Hippocampal formation (tissue), 2 donors: ENCODE measurements at places on chromosomes 7 and 10.

- DNase-seq: no peak
Measured at GRCh38 chr10:100020142-100020885, 10.6 kb upstream of the DNMBP start.

GRCh38 chr10:125089469-125089868 is 70.9 kb downstream of the CTBP2 start:
- DNase-seq: no peak

DNA sequence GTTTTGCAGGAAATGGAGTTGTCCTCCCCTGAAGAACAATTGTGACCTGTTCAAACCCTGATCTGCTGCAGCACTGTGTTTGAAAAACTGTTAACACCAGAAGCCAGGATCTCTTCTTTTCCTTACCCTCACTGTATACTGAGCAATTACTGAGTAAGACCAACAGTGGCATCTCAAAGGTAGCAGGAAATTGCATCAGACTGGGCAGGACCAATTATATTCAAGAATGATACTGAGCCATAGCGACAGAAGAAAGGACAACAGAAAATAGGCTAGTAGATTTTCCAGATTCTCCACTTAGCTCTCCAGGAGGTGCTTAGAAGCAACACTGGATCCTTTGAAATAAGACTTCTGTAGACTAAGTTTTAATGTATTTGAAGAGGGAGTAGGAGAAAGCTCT is 57.4 kb upstream of the INHBA start:
- no peak for DNase-seq

DNA sequence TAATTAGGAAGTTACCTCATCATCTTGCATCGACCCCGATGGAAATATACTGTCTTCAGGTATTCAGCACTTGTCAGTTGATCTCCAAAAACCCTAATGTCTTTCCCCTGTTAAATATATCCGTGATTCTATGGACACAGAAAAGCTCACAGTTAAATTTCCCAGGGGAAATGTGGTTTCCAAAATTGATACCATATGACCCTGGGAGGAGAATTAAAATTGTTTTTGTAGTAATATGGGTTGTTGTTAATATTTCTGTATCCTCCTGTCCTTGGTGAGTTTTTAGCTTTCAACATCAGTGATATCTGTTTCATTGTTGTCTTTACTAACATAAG is 132.1 kb downstream of the CELF2 start:
- DNase-seq: no peak

DNA sequence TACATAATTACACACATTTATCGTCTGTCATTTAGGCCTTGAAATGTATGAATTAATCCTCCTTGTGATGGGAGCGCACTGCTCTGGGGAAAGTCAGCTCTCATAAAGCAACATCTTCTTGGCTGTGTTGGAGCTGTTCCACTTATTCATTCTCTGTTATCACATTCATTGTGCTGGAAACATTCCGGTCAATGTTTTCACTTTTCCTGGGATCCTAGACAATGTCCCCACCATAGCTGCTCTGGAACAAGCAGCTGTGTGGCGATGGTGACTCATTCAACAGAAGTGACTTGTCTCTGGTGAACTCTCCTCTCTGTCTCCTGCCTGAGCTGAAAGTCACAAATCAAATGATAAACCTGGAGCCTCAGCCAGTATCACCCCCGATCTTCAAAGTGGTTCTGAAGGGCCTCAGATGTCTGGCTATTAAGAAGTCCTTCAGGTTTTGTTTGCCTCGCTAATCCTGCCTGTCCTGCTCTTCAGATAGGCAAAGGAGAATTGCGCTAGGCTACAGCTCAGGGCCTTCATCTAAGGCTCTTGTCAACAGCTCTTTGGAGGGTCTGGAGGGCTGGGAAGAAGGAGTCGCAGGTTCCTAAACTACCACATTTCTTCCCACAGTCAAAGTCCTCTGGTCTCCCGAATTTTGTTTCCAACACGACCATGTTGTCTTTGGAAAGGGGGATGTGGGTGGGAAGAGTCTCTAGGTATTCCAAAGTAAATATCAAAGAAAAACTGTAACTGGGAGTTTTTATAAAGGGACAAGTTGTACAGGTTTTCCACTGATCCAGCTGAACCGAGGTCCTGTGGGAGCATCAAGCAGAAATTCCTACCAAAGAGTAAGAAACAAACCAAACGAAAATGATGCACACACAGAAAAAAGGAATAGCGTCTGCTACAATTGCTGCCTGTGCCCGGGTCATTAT is 29.3 kb downstream of the KLF6 start:
- DNase-seq: no peak

- DNase-seq: peak; percentile 83
Measured at GRCh38 chr7:149239345-149240143, at the start of gene ZNF212. ZNF212 (plus strand) TSS chr7:149239651; CDS start chr7:149239779, 128 bp downstream.
